ENCODE measurements at places on chromosomes 5 and 9.

DNA sequence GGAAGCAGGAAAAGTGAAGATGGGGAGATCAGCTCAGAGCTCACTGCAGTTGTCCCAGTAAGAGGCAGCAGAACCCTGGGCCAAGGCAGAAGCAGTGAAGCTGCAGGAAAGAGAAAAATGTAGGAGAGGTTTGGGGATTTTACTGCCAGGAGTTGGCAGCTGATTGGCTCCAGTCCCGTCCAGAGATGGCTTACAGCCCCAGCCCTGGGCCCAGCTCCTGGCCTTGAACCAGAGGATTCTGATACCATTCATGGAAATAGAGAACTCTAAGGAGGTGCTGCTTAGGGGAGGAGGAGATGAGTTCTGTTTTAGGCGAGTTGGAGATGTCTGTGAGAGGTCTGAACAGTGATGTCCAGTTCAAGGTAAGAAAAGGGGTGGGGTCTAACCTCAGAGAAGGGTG lies 4.6 kb downstream of the MORN5 start:
- no peak for DNase-seq

DNA sequence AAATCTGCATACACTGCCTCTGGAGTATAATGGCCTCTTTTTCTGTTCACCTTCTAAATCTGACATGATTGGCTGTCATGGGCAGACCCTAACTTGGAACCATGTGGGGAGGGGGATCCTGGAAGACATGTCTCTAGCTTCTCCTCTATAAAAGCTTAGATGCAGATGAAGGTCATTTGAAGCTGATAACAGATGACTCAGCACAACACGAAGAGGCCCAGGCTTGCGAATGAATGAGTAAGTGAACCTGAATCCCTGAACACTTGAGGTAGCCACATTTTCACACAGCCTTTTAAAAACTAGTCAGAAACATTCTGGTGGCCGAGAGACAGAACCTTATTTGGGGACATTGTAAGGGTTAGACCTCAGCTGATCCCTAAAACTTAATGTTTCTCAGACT lies 282.6 kb downstream of the ELAVL2 start:
- DNase-seq, result no peak

DNA sequence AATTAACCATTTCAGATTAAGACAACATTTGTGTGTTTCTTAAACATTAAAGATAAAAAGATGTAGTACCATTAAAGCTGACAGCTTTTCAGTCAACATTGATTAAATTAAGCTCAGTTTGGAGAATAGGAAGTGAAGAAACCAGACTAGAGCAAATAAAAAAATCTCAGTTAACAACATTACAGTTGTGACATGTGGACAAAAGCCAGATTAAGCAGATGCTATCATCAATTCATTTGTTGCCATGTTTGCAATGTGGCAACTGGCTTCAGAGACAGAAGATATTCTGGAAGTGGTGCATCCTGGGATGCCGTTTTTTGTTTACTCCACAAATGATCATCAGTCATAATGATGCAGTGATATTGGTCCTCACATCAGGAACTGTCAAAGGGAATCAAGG lies 70.3 kb upstream of the CNTLN start:
- DNase-seq, result no peak

- no peak for DNase-seq
These were observed 74.2 kb downstream of the UGCG start for GRCh38 chr9:111970827-111971226.

GRCh38 chr9:32177396-32177795 lies 207.0 kb upstream of the ACO1 start:
- no peak for DNase-seq

DNA sequence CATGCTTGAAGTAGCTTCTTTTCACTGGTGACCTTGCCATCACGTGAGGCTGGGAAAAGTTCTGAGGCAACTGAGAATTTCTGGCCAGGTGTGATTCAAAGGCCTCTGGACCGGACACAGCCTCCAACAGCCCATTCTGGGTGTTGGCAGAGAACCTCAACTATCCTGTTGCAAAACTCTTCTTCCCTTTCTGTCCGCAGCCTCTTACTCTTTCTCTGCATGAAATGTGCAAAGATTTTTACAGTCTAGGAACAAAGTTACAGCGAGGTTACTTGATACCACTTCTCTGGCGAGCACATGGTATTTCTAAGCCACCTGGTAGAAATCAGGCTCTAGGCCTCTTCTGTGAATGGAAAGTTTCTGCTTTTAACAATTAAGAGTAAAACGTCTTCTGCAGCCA lies 79.2 kb downstream of the FREM1 start:
- no peak for DNase-seq

GRCh38 chr5:153816870-153817269 lies 221.8 kb downstream of the FAM114A2 start:
- no peak for DNase-seq
